HepG2 (cell line): ENCODE measurements at places on chromosomes 3 and 15.

DNA sequence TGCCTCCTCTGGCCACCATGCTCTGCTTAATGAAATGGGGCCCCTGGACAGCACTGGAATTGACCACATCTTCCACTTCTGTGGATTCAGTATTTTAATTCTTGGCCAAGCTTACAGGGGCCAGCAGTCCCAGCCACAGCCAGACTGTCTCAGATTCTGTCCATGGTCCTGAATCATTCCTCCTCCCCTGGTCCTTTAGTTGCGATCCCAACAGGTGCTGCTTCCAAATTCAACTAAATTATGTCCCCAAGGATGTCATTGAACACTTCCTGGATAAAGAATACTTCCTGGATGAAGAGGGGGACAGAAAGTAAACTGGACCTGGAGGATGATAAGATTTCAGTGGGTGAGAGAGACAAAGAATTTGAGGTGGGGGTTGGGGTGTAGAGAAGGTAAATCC lies 111.1 kb upstream of the FOXB1 start:
- DNase-seq, result no peak

GRCh38 chr3:127719369-127719768 lies 46.6 kb downstream of the ABTB1 start:
- no peak for DNase-seq

- peak; percentile 39 for DNase-seq
These were observed 8.8 kb downstream of the NECTIN3 start for GRCh38 chr3:111080413-111080812.

GRCh38 chr3:108153451-108153981 lies 62.7 kb upstream of the CD47 start:
- peak; percentile 37 for DNase-seq

- no peak for DNase-seq
These were observed 3.0 kb downstream of the ROBO2 start for GRCh38 chr3:77042882-77043281.
